GM20000 (cell line): ENCODE measurements at places on chromosomes 11 and 22.

DNA sequence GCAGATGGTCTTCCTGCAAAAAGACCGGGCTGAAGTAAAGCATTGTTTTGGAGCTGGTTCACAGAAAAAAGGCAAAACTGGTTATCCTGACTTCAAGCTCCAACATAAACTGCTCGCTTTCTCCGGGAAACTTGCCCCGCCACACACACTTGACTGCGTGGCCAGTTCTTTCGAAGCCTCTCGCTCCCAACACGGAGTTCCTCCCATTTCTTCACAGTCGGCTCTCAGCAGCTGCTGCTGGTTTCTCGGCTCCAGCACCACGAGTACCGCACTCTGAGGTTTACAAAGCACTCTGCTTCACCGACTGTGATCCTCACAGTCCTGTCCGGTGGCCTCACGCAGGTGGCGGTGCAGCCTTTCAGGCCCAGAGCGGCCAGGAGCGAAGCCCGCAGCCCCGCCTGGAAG lies 264 bp downstream of the CHEK1 start:
- no peak for DNase-seq

GRCh38 chr11:46914910-46915309 lies 3.4 kb downstream of the LRP4 start:
- DNase-seq: no peak

GRCh38 chr11:6353367-6353987 lies 33.2 kb upstream of the CAVIN3 start:
- peak; percentile 68 for DNase-seq

GRCh38 chr11:128207861-128208321 lies 379.5 kb downstream of the ETS1 start:
- no peak for DNase-seq

- DNase-seq: no peak
These were observed 230.1 kb downstream of the MIAT start for GRCh38 chr22:26887456-26887855.

- no peak for DNase-seq
These were observed 56.3 kb upstream of the TNRC6B start for GRCh38 chr22:40121461-40121860.

DNA sequence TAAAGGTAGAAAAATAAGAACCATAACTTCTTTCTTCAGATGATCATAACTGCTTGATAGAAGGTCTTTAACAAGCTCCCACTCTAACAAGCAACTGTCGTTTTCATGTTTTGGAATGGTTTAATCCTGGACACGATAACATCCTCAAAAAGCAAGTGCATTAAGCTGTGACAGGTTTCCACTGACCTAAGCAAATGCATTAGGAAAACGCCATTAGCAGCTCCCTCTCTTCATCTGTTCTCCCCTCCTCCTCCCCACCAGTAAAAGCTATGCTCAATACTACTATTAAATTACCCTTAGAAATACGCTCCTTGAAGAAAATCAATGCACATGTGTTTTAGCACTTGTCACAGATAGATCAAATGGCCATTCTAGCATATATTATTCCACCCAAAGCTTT lies 729.4 kb downstream of the OPCML start:
- DNase-seq: no peak

DNA sequence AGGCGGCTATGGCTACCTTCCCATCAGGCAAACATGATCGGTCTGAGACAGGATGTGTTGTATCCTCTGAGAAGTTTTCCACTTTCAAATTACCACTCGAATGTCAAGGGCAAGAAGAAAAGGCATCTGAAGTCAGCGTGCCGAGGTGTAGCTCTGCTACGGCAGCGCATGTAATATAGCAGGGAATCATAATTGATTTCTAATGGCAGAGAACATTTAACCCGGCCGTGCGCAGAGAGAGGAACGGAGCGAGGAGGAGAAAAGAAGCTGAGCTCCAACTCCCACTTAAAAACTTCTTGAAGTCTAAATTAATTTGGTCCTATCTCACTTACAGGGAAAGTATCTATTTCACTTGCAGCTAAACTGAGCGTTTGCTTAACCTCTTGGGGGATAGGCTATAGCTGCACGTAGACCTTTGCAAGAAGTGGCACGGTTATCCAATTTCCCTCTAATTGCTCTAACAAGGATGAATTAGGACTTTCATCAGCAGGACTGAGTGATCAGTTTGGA lies 137.3 kb upstream of the KIRREL3 start:
- DNase-seq: no peak

GRCh38 chr11:78339945-78340344 lies 77.7 kb downstream of the GAB2 start:
- DNase-seq: no peak

DNA sequence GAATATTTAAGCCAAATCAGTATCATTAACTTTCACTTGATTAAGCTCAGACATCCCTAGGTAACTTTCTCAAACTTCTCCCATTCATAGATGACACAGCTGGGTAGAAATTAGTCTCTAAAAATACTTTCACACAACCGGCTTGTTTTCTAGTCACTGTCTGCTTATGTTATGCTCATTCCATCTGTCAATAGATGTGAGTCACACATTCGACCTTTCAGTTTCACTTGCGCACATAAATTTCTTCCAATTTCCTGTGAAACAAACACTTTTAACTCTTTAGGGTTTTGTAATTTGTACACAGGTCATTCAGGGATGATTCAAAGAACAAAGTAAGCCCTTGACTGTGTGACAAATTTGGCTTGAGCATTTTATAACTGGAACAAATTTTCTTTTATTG lies 723.0 kb downstream of the KCNA4 start:
- peak; percentile 17 for DNase-seq

DNA sequence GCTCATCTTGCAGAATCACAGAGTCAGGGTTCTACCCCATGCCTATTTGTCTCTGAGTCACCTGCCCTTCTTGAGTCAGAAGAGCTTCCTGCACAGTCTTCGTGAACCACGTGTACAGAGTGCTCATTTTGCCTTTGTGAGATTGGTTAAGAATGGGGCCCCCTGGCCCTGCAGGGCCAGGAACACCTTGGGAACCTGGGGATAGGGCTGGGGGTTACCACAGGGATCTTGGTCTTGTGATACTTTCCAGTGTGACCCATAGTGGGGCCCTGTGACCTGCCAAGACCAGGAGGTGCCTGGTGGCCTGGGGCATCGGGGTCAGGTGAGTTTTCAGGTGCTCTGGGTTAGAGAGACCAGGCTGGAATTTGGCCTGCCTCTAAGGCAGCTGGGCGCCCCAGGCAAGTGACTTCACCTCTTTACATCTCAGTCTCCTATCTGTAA lies 9.4 kb downstream of the TMPRSS13 start:
- peak; percentile 32 for DNase-seq

DNA sequence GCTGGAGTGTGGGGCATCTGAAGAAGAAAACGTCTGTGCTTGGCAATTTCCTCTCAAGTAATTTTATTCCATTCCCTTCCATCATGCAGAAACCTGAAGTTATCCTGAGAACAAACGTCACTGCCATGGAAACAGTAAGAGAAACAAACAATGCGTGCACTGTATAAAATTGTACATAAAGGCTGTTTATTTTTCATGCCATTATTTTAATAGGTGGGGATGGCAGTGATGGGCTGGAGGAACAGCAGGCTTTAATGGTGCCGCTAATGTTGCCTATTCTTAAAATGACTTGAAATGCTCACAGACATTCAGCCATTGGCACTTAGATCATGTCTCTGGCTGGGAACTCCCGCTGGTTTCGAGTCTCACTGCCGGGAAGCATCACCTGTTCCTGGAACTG lies 7.5 kb upstream of the SEZ6L start:
- no peak for DNase-seq

DNA sequence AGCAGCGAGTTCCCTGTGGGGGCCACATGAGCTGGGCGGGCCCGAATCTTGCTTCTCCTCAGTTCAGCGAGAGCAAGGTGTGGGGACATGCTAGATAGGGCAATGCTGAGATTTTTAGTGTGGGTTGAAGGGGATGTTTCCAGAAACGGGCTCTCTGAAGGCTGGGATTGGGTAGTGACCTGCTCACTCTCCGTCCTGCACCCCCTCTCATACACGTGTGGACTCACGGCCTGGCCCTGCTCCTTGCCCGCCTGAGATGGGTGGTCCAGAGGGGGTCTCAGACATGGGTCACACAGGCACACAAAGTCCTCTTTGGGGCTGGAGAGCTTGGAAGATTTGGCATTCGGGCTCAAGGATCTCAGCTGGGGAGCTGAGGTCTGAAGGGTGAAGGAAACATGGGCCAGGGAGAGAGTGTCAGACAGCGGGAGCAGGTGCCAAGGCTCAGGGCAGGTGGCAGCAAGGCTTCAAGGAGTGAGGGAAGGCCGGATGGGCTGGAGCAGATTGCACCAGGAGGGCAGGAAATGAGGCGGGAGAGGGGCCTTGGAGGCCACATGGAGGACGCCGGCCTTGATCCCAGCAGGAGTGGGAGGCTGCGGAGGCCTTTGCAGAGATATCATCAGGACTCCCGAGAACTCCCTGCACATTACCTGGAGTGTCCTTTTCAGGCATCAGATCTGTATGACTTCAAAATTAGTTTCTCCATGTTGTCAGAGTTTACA lies 74.1 kb downstream of the PARVB start:
- no peak for DNase-seq

GRCh38 chr11:17183836-17184235 lies 23.9 kb downstream of the PIK3C2A start:
- DNase-seq: no peak

DNA sequence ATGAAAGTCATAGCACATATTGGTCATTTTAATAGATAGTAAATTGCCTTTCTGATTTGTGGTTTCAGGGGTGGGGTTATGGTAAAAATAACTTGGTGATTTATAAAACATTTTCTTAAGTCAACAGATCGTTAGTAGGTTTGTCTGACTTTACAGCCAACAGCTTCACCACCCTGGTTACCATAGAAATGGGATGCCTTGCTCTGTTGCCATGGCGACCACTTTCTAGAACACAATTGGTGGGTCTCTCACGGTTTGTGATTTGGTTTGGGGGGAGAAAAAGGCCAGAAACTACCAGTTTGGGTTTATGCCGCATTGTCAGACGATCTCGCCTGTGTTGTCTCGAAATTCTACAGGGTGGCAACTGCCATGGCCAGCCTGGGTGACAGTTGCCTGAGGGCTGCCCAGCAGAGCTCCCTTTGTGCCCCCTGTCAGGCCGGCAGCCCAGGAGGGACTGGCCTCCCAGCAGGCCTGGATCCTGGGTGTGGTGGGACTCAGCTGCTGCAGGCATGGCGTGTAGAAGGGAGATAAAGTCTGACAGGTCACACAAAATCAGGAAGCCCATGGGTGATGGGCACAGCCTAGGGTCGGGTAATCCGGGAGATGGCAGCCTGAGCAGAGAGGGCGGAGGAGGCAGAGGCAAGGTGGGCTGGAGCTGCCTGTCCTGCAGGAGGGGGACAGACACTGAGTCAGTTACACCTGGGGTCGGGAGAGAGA lies 30.9 kb downstream of the KCNC1 start:
- DNase-seq: no peak

GRCh38 chr11:10809373-10810160 lies 841 bp upstream of the EIF4G2 start:
- peak; percentile 50 for DNase-seq

DNA sequence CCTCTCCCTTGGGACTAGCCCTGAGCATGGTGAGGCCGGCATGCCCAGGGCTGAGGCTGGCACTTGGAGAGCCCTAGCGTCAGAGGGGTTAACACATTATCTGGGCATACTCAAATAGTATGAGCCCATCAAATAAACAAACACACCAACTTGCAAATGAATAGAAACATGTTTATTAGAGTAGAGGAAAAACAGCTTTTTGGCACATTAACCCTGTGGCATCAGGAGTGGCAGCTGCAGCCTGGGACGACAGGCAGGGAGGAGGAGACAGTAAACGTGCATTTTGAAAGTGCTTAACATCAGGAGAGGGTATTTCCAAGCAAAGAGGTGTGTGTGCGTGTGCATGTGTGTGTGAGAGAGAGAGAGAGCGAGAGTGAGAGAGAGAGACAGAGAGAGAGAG lies 684.9 kb downstream of the NTM start:
- no peak for DNase-seq

DNA sequence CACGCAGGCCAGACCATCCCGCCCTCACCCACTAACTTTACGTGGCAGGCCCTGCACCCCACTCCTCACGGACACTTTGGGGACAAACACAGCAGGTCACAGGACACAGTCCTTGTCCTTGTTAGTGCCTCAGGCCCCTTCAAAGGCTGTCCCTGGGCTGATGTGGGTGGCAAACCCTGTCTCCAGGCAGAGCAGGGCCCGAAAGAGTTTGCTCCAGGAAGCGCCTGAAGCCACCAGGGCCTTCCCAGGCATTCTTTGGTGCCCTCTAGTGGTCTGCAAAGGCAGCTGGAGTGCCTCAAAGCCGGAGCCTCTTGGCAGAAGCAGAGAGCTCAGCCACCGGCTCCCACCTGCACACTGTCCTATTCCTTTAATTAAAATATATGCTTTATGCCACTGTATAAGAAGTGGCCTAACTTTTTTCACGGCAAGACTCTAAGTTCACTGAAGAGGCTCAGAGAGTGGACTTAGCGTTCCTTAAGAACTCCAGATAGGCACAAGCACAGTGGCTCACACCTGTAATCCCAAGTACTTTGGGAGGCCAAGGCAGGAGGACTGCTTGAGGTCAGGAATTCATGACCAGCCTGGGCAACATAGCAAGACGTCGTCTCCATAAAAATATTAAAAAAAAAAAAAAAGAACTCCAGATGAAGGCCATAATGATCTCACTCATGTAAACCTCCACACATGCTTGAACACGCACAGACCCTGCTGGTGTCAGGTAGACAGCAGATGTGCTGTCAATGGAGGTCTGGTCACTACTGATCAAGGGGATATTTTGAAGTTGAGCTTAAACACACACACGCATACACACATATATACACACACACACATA lies 11.1 kb downstream of the TXN2 start:
- peak; percentile 86 for DNase-seq

GRCh38 chr11:65767406-65767805 lies 13.4 kb downstream of the AP5B1 start:
- no peak for DNase-seq
